AG10803 (cell line): ENCODE measurements at places on chromosomes 11 and 22.

DNA sequence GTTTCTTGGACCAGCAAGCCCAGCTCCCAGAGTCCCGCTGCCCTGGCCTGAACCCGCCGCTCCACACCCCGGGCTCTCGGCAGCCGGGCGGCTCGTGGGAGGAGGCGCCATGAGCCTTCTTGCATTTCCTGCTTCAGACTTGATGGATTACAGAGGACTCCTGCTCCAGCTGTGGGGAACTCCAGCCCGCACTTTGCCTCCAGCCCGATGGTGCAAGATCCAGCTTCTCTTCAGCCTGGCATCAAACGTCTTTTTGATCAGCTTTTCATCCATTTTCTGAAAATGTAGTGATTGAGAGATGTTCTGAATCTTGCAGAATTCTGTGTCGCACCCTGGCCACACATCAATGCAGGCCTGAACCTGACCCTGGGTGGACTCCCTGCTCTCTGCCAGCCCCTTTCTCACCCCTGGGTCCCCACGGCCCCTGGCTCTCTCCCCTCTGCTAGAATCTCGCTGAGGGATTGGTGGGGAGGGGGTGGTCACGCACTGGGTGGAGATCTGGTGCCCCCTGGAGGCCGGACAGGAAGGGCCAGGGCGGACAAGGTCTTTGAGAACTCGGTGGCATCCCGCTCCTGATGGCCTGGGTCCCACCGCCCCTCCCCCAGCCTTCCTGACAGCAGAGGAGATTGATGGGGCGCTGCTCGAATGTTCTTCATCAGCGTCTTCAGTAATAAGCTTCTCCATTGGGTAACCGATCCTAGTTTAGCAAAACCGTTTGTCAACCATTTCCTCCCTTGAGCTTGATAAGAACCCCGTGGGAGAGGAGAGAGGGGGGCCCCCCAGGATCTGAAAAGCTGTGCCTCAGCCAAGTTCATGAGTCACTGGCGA is 12.1 kb upstream of the NFAM1 start:
- DNase-seq, result peak; percentile 91

GRCh38 chr22:39690881-39691605 is 120.5 kb downstream of the CACNA1I start:
- DNase-seq, result no peak

- peak; percentile 41 for DNase-seq
Measured at GRCh38 chr11:108803776-108804175, 138.9 kb downstream of the DDX10 start.

GRCh38 chr11:101278286-101278685 is 148.7 kb upstream of the PGR start:
- no peak for DNase-seq

GRCh38 chr11:2992997-2993325 is 832 bp upstream of the NAP1L4 start:
- DNase-seq, result no peak

DNA sequence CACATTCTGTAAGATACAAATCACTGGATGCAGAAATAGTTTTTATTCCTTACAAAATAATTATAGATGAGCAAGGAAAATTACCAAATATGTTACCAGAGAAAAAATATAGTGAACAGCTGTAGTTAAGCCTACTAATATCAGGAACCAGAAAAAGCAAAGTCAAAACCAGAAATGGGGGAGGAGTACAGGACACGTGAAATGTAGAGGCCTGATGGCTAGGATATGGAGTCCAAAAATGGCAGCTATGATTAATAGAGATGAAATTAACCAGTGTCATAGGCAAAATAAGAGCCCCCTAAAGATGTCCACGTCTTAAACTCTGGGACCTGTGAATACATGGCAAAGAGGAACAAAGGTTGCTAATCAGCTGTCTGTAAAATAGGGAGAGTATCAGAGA is 34.1 kb downstream of the MRE11 start:
- no peak for DNase-seq

- no peak for DNase-seq
Measured at GRCh38 chr11:35177370-35177769, 38.4 kb downstream of the CD44 start.

- DNase-seq, result no peak
Measured at GRCh38 chr11:61278001-61278470, 17.1 kb downstream of the VWCE start.

DNA sequence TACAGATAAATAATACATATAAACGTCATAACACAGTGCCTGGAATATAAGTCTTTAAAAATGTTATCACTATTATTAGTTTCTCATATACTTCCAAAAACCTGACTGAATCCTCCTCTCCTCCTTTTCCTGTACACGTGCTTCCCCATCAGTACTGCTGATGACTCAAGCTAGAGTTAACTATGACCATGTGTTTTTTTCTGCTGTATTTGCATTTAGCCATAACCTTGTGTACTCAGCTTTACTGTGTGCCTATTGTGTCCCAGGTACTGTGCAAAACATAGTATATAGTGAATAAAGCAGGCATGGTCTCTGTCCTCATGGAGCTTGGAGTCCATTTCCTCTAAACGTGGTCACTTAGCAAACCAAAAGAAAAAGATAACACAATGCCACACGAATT is 56.5 kb upstream of the ARHGAP32 start:
- peak; percentile 66 for DNase-seq

- DNase-seq, result peak; percentile 12
Measured at GRCh38 chr11:11313426-11313825, 39.6 kb downstream of the CSNK2A3 start.

- no peak for DNase-seq
Measured at GRCh38 chr11:69574608-69575255, 66.2 kb upstream of the CCND1 start.

GRCh38 chr11:76259299-76259908 is 53.1 kb upstream of the WNT11 start:
- DNase-seq, result no peak

GRCh38 chr11:36014898-36015665 is 71.2 kb downstream of the LDLRAD3 start:
- no peak for DNase-seq

DNA sequence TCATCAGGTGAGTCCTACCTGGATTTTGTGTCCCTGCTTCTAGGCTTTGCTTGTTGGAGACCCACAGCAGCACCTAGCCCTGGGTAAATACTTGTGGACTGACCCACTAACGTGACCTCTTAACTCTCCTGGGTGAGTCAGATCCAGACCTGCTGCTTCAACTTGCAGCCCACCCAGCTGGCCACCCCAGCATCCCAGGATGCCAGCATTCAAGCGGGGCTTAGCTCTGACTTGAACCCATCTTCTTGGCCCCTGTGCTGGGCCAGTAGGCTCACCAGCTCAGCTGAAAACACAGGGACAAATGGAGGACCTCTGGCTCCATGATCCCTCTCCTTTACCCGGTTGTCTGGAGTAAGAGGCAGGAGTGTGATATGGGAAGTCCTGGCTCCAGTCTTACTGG is 33.5 kb downstream of the PARVG start:
- no peak for DNase-seq

- peak; percentile 31 for DNase-seq
Measured at GRCh38 chr22:30481711-30482110, 9.9 kb upstream of the SEC14L3 start.

DNA sequence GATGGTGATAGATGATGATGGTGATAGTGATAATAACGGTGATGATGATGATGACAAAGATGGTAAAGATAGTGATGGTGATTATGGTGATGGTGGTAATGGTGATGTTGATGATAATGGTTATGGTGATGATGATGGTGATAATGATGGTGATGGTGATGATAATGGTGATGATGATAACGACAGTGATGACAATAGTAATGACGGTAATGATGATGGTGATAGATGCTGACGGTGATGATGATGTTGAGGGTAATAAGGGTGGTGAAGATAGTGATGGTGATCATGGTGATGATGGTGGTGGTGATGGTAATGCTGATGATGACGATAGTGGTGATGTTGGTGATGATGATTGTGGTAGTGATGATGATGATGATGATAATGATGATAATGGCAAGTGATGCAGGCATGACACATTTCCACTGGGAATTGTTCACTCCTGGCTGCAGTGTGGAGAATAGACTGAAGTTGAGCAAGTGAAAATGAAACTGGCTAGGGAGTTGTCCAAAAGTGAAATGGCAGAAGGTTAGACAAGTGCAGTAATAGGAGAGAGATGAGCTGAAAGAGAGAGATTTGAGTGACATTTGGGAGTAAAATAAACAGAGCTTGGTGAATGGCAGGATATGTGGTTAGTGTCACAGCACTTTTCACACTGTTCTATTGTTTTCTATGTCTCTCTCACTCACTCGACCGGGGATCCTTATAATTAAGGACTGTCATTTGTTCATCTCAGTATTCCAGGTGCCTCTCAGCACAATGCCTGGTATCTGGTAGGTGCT is 992.5 kb downstream of the OPCML start:
- no peak for DNase-seq

DNA sequence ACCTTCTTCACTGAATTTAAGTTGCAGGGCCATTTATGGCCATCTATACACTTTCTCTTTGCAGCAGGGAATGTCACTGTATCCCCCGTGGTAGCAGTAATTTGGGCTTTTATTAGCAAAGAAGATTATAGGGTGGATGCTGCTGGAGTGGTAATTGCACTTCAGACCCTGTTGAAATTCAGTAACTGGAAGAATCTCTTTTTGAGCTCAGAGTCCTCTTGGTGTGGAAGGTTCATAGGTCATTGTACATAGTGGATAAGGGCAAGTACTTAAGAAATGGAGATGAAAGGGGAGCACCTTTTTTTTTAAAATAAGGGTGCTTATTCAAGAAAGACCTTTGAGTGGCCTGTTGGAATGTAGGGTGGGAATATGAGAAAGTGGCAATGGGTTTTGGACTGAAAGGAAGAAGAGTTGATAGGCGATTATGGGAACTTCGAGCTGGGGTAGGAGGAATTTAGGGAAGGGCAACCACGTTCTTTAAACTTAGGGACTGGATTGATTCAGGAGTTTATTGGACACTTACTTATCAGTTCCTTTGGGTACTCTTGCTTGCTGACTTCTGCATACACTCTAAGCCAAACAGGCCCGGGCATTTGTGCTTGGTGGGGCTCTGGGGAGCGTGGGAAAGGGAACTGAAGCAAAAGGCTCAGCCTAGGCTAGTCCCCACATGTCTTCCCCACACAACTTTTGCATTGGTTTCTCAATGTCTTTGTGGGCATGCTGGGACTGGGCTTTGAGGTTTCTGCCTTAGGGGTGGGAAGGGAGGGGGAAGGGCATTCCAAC is 26.5 kb downstream of the CTNND1 start:
- peak; percentile 59 for DNase-seq

DNA sequence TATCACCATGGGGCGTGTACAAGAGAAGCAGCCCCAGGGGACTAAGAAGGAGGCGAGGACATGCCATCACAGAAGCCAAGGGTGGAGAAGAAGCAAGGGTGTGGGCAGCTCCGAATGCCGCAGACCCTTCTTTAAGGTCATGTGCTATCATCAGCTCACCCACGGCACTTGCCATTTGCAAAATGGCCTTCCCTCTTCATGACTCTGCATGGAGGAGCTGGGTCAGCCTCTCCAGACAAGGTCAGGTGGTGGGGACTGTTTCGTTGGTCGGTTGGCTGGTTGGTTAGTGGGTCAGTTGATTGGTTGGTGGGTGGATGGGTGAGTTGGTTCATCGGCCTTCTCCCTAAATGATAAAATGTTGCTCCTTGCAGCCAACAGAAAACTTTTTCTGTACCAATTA is 622.5 kb downstream of the TBC1D22A start:
- DNase-seq, result no peak
